ENCODE measurements at places on chromosomes 16 and 17.

GRCh38 chr17:49928126-49928800, 40.7 kb upstream of the DLX4 start:
- DNase-seq: no peak

- DNase-seq: no peak
Observed at GRCh38 chr16:87115646-87116045, 201.5 kb downstream of the C16orf95 start.

DNA sequence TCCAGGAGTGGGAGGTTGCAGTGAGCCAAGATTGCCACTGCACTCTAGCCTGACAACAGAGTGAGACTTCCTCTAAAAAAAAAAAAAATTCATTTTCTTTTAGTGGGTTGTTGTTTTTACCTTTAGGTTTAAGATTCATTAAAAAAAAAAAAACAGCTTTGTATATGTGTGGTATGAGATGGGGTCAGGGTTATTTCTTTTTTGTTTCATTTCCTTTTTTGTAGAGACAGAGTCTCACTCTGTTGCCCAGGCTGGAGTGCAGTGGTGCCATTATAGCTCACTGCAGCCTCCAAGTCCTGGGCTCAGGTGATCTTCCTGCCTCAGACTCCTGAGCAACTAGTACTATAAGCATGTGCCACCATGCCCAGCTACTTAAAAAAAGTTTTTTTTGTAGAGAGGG, 47.0 kb downstream of the BCAS3 start:
- DNase-seq: no peak

- DNase-seq: peak; percentile 54
Observed at GRCh38 chr17:8806926-8807550, 7.9 kb upstream of the MFSD6L start.

- DNase-seq: no peak
Observed at GRCh38 chr17:79046916-79047280, 22.9 kb downstream of the C1QTNF1 start.

GRCh38 chr16:48899500-48899899, 289.5 kb upstream of the N4BP1 start:
- no peak for DNase-seq

DNA sequence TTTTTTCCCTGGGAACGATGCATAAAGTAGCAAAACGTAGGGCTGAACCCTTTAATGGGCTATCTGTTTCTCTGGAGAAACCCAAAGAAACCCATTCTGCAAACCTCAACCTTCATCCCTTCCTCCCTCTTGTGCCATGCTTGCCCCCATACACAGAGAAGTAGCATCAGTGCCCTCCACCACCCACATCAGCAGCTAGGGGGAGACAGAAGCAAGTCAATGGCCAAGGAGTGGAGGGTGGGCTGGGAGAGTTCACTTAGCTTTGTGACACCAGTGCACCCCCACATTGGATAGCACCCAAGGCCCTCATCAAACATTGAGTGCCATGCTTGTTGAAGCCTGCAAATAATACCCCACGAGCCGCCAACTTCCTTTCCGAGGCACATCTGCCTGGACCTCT, 282.4 kb downstream of the ABCC12 start:
- no peak for DNase-seq

DNA sequence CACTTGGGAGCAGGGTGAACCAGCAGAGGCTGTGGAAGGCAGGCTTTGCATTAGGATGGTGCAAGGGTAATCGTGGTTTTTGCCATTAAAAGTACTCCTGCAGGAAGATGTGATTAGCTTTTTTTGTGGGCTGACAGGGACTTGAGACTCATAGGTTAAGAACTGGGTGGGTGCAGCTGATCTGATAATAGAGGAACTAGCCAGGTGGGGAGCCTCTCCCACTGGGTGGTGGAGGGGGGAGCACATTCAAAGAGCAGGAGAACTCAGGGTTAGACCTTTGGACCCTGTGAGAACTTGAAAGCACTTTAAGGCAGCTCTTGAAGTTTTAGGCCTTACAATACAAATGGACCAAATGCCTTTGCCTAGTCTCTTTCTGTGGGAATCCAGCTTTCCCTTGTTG, 32.4 kb downstream of the CCL4 start:
- no peak for DNase-seq

DNA sequence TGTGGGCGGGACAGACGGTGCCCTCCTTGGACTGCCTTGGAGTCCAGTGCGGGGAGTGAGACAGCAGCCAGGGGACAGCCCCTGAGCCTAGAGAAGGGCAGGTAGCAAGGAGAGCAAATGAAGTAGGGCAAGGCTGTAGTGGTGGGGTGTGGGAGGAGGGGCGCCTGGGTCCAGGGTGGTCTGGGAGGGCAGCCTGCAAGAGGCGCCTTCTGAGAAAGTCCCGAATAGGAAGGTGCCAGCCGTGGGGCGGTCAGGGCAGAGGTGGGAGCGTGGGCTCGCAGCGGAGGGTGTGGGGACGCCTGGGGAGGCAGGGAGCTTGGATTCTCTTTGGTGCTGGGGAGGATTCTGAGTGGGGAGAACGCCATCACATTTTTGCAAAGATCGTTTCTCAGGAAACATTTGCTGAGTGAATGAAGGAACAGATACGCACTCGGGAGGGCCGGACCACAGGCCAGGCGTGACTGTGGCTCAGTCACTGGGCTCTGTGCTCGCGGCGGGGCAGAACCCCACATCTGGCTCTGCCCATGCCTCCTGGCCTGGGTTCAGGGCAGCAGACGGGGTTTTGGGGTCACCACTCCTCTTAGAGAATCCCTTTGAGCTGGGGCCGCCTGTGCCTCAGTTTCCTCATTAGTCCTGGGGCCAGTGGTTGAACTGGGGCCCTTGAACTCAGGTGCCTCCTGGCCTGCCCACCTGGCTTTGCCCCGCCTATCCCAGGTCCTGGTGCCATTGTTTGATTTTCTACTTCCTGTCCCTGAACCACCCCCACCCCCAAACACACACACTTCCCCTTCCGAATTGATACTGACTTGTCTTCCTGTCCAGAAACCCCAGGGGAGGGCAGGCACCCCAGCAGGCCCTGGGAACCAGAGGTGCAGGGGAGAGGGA, 4.2 kb downstream of the SNN start:
- DNase-seq: no peak

- DNase-seq: no peak
Observed at GRCh38 chr16:81572386-81573144, 128.0 kb downstream of the CMIP start.

- DNase-seq: no peak
Observed at GRCh38 chr17:17541640-17542001, 45.4 kb upstream of the RASD1 start.

- peak; percentile 52 for DNase-seq
Observed at GRCh38 chr17:6374761-6375312, 60.1 kb downstream of the AIPL1 start.

DNA sequence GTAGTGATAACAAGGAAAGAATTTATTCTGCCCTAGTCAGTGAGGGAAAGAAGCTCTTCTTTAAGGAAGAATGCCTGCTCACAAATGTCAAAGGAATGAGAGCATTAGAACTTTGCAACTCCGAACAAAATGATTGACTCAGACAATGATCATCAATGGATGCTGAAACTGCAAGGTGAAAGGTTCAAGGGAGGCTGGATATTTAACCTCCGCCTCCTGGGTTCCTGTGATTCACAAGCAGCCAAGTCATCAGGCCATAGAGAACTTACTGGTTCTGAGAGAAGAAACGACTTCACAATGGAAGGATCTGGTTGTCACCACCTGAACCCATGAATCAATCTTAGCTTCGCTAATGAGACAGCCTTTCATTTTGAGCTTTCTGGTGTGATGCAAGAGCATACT, 16.0 kb upstream of the SCNN1B start:
- DNase-seq: no peak

- DNase-seq: no peak
Observed at GRCh38 chr17:72204742-72205141, 83.9 kb downstream of the SOX9 start.

GRCh38 chr17:1203967-1204291, 24.1 kb upstream of the ABR start:
- DNase-seq: no peak

GRCh38 chr16:66130296-66130905, 236.1 kb upstream of the CDH5 start:
- no peak for DNase-seq

DNA sequence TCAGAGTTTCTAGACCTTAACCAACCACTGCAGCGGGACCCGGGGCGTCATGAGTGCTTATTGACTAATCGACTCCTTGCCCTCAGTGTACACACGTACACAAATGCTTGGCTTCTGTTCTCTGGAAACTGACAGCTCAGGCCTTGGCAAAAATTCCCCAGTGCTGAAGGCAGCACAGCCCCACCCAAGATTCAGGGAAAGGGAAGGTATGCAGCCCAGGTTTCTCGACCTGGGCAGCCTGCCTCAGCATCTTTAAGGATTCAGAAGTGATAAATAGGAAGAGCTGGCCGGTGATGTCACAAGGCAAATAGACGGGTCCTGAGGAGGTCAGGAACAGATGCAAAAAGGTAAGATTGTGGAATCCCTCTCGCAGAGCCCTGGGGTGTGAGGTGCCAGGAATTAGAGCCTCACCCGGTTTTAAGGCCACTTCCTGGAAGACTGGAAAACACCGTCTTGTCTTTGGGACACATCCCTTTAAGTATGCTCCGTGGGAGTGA, 9.0 kb upstream of the CDH3 start:
- no peak for DNase-seq

GRCh38 chr17:82670661-82671450, 22.6 kb upstream of the WDR45B start:
- no peak for DNase-seq

GRCh38 chr16:15749371-15749770, 99.3 kb downstream of the NDE1 start:
- DNase-seq: no peak

- DNase-seq: no peak
Observed at GRCh38 chr17:44053125-44053872, 13.2 kb downstream of the LSM12 start.

DNA sequence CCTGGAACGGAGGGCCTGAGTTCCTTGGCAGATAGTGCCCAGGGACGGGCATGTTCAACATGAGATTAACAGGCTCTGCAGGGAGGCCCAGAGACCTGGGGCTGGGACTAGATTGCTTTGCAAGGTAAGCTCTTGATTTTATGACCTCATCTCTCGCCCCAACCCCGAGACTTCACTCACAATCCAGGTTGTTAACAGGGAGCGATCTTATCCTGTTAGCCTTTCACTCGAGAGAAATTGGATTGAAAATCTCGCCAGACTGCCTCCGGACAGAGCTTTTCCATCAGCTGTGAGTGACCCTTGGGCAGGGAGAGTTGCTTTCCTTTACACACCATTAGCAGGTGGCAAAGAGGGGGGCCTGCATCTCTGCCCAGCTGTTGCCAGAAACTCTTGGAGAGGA, 521.7 kb upstream of the EEF2KMT start:
- DNase-seq: no peak
